ENCODE measurements at places on chromosomes 3 and 15.

GRCh38 chr3:189688262-189688661 lies 57.1 kb downstream of the TP63 start:
- DNase-seq, result no peak

- no peak for DNase-seq
Measured at GRCh38 chr3:30766522-30766921, 127.9 kb downstream of the GADL1 start.

- DNase-seq, result no peak
Measured at GRCh38 chr3:141330718-141331376, 37.5 kb upstream of the ZBTB38 start.

DNA sequence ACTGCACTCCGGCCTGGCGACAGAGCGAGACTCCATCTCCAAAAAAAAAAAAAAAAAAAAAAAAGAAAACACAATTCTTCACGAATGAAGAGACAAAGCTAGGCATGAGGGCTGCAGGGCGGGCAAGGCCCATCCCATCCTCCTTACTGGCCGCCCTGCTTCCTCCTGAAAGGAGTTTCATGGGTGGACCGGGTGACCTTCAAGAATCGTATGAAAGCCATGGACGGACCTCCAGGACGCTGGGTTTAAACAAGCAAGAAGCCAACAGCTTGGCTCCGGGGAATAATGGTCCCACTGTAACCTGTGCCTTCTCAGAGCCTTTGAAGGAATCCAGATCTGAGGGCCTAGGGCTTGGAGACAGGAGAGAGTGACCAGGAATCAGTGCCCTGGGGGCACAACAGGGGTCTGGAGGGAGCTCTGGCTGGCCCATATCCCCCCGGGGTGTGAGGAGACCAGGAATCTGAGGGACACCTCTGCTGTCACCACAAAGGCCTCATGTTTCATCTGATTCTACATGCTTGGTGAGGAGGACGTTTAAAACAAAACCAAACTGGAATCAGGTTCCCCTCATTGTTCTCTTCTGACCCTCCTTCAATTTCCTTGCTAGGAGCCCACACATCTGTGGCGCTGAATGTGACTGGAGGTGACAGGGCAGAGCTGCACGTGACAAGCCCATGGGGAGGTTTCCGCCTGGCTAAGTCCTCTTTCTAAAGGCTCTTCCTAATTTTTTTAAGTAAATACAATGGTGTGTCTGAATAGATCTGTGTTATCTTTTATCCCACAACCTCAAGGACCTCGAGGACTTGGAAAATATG lies 46.1 kb downstream of the WHAMM start:
- no peak for DNase-seq

GRCh38 chr3:36662626-36663025 lies 101.7 kb downstream of the DCLK3 start:
- no peak for DNase-seq

- no peak for DNase-seq
Measured at GRCh38 chr3:182501856-182502255, 291.4 kb upstream of the ATP11B start.

GRCh38 chr15:90597577-90597976 lies 67.9 kb downstream of the CRTC3 start:
- no peak for DNase-seq

GRCh38 chr3:76387000-76387399 lies 601.7 kb upstream of the ZNF717 start:
- DNase-seq, result no peak

DNA sequence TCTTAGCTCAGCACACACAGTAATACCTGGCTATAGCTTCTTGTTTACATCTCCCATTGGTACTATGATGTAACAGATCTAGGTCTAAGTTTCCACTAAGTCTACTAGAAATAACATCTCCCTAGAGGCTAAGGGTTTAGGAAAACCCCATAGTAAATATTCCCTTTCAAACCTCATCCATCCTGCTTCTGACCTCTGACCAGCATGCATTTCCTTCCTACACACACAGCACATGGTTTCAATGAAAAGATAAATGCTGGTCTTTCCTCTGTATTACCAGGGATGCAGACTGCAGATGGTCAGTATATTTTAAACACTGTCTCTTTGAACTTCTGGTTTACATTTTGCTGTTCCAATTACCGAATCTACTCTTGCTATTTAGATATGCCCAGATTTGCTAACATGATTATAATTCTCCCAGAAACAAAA lies 96.6 kb downstream of the EFL1 start:
- no peak for DNase-seq

- no peak for DNase-seq
Measured at GRCh38 chr3:31011380-31011779, 116.9 kb upstream of the GADL1 start.

GRCh38 chr3:113454057-113454456 lies 12.8 kb upstream of the CFAP44 start:
- no peak for DNase-seq

Measured in memory B cell (primary cell).